SK-N-DZ (cell line): ENCODE measurements at places on chromosomes 4 and X.

DNA sequence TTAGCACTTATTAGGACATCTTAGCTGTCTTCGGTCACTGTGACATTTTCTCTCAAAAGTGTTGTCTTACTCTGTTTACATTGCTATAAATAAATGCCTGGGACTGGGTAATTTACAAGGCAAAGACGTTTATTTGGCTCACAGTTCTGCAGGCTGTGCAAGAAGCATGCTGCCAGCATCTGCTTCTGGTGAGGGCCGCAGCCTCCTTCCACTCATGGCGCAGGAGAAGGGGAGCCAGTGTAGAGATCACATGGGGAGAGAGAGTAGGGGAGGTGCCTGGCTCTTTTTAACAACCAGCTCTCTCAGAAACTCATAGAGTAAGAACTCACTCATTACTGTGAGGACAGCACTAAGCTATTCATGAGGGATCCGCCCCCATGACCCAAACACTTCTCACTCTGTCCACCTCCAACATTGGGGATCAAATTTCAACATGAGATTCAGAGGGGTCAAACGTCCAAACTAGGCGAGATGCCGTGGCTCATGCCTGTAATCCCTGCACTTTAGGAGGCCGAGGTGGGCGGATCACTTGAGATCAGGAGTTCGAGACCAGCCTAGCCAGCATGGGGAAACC, 43.5 kb upstream of the HERC6 start:
- DNase-seq: no peak

- peak; percentile 37 for DNase-seq
Measured at GRCh38 chr4:167234316-167234881, at the start of gene SPOCK3. SPOCK3 (minus strand) TSS chr4:167234494.

GRCh38 chr4:1727117-1728031, 6.1 kb downstream of the TACC3 start:
- DNase-seq: no peak

DNA sequence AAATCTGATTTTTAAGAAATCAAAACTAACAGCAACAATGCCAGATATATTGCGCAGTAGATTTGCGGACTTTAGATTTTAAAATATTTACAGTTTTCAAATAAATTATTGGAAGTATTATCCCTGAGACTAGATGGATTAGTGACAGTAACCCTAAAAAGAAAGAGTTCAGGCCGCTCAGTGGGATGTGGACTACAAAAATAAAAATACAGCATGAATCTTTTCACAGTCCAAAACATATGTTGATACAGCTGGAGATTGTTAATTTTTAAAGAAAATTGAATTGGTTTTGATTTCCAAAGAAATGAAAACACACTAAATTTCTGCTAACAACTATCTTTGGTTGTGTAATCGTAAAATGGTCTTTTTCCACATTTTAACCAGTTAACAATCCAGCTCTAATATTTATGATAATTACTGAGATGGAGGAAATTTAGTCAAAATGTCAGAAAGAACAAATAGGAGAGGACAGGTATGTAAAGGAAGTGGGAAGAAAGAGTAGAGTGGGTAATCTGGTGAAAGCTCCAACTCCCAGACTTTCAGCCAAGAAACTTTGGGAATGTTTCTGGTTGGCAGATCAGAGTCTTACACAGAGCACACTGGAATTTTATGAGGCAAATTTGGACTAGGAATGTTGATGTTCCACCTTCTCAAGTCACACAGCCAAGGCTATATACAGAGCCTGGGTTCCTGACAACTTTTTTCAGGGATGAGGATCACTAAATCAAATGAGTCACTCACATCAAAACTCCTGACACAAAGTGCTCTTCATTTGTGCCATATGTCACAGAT, 15.1 kb downstream of the C4orf36 start:
- DNase-seq: no peak

DNA sequence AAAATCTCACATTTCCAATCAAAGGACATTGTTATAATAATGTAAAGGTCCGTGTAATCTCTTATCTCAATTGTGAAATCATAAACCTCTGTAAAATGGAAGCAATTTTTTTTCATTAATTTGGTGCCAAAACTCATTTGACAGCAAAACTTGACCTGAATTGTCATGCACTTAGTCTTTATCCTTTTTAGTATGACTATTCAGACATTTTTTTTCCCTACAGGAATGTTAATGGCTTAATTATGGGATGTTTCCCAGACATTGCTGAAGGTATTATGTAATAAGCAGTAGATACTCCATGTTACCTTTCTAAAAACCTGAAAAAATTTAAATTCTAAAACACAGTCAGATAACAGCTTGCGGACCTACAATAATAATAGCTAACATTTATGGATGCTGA, 228.9 kb downstream of the LHFPL1 start:
- DNase-seq: no peak

GRCh38 chr4:132071815-132072214, 1077.3 kb upstream of the PCDH10 start:
- DNase-seq: no peak

DNA sequence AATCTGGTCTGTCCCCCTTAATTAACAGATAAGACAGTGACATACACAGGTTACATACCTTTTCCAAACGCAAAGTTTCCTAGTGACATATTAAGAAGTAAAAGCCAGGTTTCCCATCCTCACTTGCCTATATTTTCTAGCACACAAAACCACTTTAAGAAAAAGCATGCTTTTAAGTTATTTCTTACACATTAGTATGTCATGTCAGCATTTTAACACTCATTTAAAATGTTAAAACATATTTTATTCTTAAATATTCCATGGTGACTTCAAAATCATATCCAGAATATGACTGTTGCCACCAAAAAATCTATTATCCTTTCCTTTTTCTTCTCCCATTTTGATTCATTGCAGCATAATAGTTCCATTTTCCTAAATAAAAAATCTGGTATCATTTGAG, 1830.2 kb downstream of the STIM2 start:
- no peak for DNase-seq

DNA sequence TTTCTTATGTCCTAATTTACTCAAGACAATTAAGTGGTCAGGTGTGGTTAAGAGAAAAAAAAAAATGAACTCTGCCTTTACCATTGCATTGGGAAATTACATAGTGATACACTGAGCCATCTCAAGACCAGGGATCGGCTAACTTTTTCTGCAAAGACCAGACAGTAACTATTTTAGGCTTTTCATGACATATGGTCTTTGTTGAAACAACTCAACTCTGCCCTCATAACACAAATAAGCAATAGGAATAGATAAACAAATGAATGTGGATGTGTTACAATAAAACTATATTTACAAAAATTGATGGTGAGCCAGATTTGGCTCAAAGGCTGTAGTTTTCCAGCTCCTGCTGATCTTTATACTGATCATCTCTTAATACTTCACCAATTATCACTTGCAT, 632.6 kb upstream of the INTU start:
- no peak for DNase-seq
